CD4-positive, alpha-beta T cell treated with Interleukin-1 beta for 1 hour (primary cell): ENCODE measurements at places on chromosomes 12 and 14.

- peak; percentile 58 for DNase-seq
These were observed at the start of gene B3GNT4 for GRCh38 chr12:122203301-122204166. Gene B3GNT4, plus strand, starts transcription at chr12:122203709. Its CDS starts 910 bp downstream, at chr12:122204619.

DNA sequence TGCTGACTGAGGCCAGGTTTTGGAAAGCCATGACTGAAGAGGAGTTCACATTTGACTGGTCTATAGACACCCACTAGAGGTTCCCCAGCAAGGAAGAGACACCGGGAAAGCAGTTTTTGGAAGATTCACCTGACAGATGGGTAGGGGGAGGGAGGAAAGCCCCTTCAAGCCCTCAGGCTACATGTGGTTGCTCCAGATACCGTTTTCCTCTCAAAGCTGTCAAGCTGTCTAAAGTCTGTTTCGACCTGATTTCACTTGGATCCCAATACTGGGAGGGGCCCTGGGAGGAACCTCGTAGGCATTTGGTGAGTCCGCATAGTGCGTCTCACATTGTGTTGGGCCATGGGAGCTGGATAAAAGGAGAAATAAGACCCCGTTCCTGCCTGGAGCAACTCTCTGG, 1.7 kb upstream of the LRP1 start:
- no peak for DNase-seq

GRCh38 chr12:70661466-70662161, 24.4 kb upstream of the PTPRB start:
- DNase-seq = no peak

DNA sequence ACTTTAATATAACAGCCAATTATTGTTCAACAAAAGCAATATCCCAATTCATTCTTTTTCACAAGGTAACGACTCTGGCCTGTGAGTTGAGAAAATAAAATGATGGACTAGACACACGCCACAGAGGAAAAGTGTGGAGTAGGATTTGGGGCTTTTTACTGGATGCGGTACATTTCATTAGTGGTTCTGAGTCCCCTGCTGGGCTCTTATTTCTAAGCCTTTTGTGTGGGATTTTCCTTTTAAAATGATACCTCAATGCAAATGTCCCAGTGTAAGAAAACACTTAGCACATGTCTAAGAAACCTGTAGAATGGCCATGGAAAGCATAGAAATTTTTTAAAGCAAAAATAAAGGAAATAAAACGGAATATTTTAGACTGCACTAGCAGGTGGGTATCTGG, 73.4 kb downstream of the C12orf42 start:
- DNase-seq = no peak

GRCh38 chr12:54762390-54762789, 91.9 kb upstream of the MUCL1 start:
- no peak for DNase-seq

GRCh38 chr12:28891126-28891525, 258.0 kb upstream of the FAR2 start:
- DNase-seq = no peak

DNA sequence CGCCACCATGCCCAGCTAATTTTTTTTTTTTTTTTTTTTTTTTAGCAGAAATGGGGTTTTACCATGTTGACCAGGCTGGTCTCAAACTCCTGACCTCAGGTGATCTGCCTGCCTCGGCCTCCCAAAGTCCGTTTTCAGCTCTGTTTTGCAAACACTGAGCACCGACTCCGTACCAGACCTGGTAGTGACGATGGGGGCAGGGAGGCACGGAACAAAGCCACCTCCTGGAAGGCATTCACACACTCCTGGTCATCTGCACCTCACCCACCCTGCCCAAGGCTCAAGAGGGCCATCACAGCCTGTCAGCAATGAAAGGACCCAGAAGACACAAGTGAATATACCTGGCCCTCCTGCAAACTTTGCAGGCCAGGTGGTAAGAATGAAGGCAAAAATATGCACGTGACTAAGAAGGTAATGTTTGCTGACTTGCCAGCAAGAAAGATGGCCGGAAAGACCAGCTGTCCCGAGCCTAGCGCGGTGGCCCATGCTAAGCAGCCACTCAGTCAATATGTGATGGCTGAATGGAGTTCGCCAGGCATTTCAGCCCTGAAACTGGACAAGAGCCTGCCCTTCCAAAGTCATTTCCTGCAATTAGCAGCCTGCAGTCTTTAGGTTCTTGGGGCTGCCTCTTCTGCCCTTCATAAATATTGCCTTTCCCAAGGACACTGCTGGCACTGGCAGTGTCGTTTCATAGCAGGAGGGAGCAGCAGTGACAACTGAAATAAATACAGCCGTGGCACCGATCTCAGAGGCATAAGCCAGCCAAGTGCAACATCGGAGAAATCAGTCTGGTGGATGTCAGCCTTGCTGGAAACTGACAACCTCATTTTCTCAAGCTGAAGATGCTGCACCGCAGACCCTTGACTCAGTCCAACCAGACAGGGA, 17.6 kb downstream of the MMAB start:
- DNase-seq = no peak

- no peak for DNase-seq
These were observed 710 bp downstream of the MTA1 start for GRCh38 chr14:105420101-105420973.

DNA sequence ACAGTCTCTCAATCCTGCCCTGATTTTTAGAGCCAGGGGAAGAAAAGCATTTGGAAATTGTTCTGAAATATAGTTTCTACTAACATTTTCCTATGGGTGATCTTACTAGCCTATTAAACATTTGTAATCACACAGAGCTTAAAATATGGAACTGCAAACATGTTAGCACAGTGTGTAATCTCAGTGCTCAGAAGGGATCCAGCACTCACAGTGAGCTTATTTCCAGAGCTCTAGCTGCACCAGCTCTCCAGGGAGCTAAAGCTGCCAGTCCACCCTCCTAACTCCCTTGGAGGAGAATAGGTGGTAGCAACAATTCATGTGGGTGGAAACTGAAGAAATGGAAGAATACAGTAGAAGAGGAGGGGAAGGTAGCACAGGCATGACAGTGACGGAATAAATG, 64.9 kb upstream of the SYT1 start:
- DNase-seq = no peak

GRCh38 chr14:103891667-103892215, 36.5 kb upstream of the TDRD9 start:
- no peak for DNase-seq

GRCh38 chr12:29769162-29769858, 14.4 kb downstream of the TMTC1 start:
- no peak for DNase-seq

GRCh38 chr12:65055859-65056258, 65.2 kb downstream of the WIF1 start:
- no peak for DNase-seq

GRCh38 chr14:32252030-32252670, 49.1 kb upstream of the RNU6-8 start:
- DNase-seq = peak; percentile 75

GRCh38 chr12:2299206-2299605, 246.4 kb downstream of the CACNA1C start:
- DNase-seq = no peak

GRCh38 chr12:13342971-13343370, 146.4 kb downstream of the EMP1 start:
- DNase-seq = no peak
